Activated CD8-positive, alpha-beta T cell treated with anti-CD3 and anti-CD28 coated beads for 36 hours (primary cell): ENCODE measurements at places on chromosomes 3 and 15.

DNA sequence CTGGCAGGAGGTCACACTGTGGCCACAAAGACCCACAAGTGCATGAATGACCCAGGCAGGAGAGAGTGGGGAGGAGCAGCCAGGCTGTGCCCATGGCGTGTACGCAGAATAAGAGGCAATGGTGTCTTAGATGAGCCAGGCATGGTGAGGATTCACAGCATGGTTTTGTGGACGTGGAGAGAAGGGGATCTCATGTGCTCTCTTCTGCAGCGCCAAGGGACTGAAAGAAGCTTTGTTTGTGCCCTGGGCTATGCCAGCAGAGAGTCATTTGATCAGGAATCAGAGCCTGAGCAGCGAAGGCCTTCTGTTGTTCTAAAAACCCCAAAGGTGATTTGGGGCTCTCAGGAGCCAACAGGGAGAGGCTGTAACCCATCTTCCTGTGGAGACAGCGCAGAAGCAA is 18.7 kb upstream of the RPP14 start:
- DNase-seq, result no peak

GRCh38 chr3:171160325-171160724 is 133.8 kb upstream of the SLC2A2 start:
- DNase-seq, result no peak

- DNase-seq, result peak; percentile 33
Measured at GRCh38 chr3:171846597-171846996, 3.4 kb downstream of the TMEM212 start.

- no peak for DNase-seq
Measured at GRCh38 chr3:55562700-55563099, 75.6 kb upstream of the WNT5A start.

DNA sequence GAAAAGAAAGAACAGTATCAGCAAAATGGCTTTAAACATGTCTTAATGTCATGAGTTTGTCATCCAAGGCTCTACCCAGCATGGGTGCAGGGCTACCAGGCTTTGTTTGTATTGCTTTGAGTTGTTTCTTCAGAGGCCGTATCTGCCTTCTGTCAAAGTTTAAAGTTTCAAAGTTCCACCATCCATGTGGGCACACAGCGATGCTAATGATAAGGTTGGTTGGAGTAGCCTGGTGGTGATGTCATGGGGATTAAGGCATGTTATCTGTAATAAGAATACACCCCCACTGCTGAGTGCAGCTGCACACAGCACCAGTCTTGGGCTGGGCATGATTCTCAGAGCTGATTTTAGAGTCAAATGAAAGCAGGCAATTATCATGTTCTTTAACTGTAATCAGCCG is 72.0 kb upstream of the LRTM1 start:
- no peak for DNase-seq

DNA sequence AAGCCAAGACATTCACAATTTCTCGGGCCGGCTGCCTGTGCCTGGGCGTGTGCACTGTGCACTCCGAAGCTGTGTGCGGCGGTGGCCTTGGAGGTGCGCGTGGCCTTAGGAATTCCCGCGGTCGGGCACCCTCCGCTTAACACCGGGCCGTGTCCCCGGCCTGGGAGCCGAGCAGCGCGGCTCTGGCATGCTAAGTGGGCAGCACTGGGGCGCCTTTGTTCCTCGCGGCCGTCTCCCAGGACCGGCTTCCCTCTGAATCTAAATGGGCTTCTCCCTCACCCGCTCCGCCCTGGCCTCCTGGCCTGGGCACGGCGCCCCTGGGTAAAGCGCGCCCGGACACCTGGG is 498 bp upstream of the ARNT2 start:
- DNase-seq, result no peak

GRCh38 chr3:160720123-160720746 is 35.8 kb upstream of the PPM1L start:
- DNase-seq, result no peak

- no peak for DNase-seq
Measured at GRCh38 chr15:46229263-46229662, 594.4 kb downstream of the SQOR start.

GRCh38 chr15:57820119-57820518 is 113.6 kb downstream of the POLR2M start:
- DNase-seq, result no peak

DNA sequence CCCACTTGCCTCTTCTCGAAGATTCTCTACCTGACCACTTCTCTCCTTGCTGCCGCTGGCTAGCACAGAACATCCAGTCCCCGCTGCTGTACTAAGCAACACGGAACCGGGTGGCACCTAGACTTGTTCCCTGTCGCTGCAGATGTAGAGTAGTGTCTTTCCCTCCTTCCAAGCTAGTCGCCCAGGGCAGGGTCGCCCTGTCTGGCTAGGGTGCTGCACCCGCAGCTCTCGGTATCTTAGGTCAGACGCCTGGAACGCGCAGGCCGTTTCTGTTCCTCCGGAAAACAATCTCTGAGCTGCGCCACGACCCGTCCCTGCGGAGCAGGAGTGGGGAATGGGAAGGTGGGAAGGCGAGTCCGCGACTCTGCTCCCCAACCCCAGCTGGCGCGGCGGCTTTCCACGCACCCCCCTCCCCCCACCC is 758 bp upstream of the SNX33 start:
- no peak for DNase-seq

DNA sequence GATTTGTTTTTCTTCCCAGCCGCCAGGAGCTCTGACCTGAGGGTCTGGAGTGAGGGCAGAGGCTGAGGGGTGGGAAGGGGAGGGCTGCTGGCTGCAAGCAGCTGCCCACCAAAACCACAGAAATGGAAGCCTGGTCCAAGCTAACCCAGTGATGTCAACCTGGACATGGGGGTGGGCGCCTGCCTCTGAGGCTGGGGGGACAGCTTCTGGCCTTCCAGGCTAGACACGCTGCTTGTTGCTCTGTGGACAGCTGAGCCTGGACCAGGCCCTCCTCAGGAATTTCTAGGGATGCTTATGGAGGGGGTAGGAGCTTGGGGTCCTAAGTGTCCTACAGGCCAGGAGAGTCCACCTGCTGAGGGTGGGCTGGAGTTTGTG is 21.4 kb downstream of the PSTPIP1 start:
- DNase-seq, result no peak

DNA sequence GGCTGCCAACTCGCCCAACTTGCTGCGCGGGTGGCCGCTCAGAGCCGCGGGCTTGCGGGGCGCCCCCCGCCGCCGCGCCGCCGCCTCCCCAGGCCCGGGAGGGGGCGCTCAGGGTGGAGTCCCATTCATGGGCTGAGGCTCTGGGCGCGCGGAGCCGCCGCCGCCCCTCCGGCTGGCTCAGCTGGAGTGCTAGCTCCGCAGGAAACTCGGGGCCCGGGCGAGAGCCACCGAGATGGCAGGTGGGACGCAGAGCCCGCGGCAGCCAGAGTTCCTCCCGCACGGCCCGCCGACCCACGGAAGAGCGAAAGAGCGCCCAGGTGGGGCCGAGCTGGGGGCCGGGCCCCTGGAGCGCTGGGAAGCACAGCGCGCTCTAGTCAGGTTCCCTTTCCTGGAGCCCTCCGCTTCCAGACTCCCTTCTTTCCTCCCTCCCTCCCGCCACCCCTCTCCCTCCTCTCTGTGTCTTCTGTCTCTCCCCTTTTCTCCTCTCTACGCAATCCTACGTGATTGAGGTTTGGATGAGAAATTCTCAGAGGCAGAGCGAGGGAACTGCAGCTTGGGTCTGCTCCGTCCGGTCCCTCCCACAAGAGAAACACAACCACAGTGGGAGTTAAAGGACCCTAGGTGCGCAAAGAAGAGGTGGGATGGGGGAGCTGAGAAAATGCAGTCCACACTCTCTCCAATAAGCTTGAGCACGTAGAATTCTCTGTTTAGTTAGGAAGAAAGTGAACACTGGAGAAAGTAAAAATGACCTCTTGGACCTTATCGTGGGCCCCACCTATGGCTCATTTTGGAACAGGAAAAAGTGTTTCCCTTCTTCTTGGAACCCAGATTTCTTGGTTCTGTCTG is 317.3 kb downstream of the FGF12 start:
- DNase-seq, result no peak
